Effector CD8-positive, alpha-beta T cell (primary cell): ENCODE measurements at places on chromosomes 11 and 22.

DNA sequence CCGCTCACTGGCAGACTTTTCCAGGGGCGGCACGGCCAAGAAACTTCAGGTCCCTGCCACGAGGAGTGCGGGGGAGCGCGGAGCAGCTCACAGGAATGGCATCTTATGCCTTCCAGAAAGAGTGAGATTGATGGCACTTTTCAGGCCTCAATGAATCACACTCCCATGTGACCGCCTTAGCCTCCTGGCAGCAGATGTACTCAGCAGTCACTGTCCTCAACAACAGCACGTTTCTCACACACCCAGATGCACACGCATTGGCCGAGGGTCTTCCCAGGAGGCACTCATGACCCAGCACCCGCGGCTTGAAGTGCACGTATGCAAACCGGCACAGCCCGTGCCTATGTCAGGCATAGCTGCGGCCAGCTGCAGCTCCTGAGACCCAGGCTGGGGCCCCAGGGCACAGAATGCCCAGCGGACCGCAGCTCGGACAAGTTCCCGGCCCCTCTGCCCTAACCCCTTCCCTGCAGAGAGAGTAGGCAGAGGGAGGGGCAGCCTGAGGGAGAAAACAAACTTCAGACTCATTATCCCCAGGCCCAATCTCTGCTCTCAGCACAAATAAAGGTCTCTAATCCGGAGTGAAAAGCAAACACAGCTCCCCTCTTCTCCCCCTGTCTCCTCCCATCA is 48.3 kb downstream of the RPUSD4 start:
- no peak for DNase-seq

GRCh38 chr22:37245740-37246139 is 1.7 kb upstream of the RAC2 start:
- no peak for DNase-seq

DNA sequence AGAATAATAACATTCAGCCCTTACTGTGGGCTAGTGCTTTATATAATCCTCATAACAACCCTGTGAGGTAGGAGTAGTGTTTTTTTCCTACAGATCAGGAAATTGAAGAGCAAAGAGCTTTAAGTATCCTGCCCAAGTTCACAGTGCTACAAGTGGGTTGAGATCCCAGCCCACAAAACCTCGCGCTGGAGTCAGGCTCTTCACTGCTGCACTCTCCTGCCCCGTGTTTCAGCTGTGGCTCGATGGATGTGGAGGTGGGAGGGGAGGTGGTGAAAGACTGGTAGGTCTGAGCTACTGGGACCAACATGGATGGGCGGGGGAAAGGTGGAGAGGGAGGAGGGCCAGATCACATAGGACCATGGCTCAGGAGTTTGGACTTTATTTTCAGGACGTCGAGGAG is 6.1 kb downstream of the ZNF408 start:
- no peak for DNase-seq

- no peak for DNase-seq
These were observed 484.6 kb downstream of the CNTN5 start for GRCh38 chr11:99505316-99505715.

- no peak for DNase-seq
These were observed 439 bp downstream of the SPA17 start for GRCh38 chr11:124674168-124674517.

DNA sequence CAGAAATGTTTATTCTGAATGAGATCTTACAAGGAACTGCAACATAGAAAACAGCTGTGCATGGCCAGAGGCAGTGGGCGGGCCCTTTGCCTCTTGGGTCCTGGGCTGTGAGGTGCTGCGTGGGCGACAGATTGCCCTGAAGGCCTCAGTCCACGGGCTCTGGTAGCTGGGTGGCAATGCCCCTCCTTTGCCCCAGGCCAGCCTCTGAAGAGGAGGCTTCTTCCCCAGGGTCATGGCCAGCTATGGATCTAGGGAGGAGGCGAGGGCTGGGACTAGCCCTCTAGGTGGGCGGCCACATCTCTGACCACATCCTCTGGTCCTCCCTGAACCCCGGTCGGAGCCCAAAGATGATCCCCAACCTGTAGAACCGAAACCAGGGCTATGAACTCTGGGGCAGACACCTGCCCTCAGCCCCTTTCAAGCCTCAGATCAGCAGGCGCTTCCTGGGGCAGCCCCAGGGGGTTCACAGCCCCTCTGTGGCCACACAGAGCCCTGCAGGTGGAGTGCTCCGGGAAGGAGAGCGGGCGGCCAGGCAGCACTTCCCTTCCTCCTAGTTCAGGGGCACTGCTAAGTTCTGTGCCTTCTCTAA is 6.6 kb upstream of the CDC42BPG start:
- DNase-seq: peak; percentile 49

DNA sequence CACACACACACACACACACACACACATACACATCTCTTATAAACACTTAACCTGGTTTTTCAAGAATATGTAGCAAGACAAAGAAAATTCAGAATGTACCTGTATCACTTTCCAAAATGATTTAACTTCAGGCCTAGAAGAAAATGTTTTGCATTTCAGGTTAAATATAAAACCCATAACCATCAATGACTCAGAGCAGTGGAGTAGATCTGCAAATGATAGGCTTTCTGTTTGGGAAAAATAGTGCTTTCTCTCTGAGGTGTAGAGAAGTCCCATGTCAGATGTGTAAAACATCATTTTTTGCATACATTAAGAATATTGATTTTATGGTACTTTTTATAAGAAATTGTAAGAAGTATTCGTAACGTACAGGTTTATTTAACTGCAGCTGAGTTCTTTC is 116.9 kb downstream of the STK33 start:
- DNase-seq: no peak

DNA sequence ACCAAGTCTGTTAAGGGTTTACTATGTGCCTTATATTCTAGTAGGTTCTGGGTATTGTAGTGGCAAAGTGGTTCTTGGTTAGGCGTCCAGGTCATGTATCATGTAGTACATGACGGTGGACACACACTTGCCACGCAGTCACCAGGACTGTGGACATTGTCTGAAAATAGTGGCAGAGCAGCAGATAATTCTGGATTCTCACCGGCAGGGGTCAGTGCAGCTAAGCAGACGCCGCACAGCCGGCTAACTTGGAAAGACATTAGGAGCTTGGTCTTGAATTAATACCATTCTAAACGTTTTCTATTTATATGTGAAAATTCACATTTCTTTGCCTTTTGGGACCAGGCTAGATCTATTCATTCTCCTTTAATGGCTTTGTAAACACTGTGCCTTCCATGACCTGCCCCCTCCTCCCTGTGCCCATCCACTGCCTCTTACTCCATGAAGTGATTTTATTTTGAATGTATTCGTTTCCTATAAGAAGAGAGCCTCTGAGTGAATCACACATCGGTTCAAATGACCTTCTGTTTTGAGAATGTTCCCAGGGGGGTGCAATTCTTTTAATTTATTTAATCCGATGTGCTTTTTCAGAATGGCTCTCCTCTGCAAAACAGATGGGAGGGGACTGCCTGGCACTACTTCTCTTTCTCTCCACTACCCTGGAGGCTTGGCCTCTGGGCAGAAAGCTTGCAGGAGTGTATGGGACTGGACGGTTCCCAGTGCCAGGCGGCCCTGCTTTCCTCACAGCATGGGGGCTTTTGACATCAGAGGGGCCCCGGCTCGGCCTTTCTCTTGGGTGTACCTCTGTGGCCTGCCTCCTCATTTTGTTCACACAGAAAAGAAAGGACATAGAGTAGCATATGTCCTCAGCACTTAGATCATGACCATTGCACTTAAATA is 378.0 kb downstream of the NTM start:
- no peak for DNase-seq

- no peak for DNase-seq
These were observed 106.4 kb downstream of the CTNND1 start for GRCh38 chr11:57867966-57868365.
